Stimulated activated CD8-positive, alpha-beta memory T cell treated with anti-CD3 and anti-CD28 coated beads, Interleukin-4, amount 100 ng/mL, for 4 hours (primary cell): ENCODE measurements at places on chromosomes 13 and 19.

DNA sequence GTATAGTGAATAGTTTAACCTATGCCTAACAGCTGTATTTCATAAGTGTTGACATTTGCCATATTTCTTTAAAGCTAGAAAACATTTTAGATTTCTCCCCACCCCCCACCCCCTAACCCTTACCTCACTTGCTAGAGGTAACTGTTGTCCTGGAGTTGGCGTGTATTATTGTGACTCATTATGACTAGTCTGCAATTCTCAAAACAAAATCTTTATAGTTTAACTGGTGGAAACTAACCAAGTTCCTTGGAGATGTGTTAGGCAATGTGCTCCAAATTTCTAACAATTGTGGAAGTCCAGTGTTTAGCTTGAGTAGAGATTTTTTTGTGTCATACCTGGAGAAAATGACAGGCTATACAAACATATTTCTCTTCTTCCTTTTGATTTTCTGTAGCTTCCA is 38.0 kb downstream of the KCTD4 start:
- DNase-seq: no peak

DNA sequence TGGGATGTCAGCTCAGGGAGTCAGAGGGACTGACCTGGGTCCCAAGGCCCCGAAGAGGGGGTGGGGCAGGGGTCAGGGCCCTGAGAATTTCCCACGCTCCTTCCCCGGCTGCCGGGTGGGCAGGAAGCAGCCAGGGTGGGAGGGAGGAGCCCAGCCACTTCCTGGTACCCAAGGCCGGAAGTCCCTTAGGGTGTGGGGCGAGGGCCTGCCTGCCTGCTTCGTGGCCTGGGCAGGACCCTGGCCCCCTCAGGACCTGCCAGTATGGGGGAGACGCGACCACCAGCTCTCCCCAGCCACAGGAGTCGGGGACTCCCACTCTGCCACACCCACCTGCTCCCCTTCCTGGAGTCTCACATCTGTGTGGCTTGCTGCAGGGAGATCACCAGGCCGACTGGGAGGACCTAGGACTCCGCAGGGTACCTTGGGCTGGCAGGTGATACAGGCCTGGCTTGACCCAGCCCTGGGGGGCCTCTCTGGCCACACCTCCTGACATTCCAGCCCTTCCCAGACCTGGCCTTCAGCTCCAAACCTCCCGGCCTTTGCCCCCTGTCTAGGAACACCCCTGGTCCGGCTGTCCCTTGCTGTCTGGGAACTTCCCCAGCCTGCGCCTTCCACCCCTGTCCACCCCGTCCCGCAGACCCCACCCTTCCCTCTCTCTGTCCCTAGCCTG is 9.8 kb upstream of the CIRBP start:
- DNase-seq: peak; percentile 56

- DNase-seq: no peak
These were observed 26.1 kb downstream of the EXOC3L2 start for GRCh38 chr19:45218911-45219743.

- no peak for DNase-seq
These were observed 141.3 kb downstream of the RNF17 start for GRCh38 chr13:24905242-24905641.

- no peak for DNase-seq
These were observed 8.9 kb downstream of the ZC3H4 start for GRCh38 chr19:47104680-47105079.

- no peak for DNase-seq
These were observed 51.8 kb downstream of the TSSK6 start for GRCh38 chr19:19463348-19464117.

DNA sequence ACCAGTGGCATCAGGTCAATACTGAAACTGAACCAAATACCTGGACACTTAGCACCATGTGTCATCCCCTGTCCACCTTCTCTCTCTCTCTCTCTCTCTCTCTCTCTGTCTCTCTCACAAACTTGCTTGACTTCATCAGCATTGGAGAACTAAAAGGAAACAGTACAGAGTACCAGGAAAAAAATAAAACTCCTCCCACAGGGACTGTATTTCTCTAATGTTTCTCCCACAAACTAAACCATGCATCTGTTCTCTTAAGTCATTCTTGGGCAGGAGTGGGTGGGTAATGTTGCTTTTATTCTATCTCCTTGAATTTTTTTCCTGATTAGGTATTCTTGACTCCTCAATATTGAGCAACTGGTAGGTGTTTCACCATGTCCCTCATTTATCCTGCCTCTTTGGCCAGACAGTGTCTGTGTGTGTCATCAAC is 112.9 kb upstream of the CACNA1A start:
- no peak for DNase-seq

GRCh38 chr19:1671716-1672037 is 19.3 kb upstream of the TCF3 start:
- DNase-seq: no peak

GRCh38 chr13:30334663-30335386 is 27.5 kb upstream of the KATNAL1 start:
- no peak for DNase-seq

DNA sequence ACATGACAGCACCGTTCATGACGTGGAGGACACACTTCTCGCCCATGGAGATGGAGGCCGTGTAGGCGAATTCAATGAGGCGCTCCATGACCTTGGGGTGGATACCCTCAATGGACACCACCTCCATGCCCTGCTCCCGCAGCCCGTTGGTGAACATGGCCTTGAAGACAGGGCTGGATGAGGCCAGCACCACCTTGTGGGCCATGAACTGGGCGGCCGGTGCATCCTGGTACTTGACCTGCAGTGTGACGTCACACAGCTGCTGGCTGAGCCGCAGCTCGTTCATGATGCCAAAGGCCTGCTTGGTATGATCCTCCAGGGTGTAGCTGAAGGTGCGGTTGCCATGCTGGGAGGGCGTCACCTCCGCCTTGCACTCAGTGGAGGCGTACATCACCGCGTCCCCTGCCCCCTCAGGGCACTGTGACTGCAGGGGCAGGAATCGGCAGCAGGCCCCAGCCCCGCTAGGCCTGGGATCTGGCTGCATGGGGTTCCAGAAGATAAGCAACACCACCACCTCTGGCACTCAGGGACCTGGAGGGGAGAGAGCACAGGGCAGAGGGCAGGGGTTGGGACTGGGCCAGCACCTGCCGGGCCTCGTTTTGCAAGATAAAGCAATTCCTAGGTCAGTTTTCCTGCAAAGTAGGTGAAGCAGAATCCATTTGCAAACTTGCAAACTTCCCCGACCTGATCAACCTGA is 3.5 kb downstream of the KEAP1 start:
- no peak for DNase-seq

DNA sequence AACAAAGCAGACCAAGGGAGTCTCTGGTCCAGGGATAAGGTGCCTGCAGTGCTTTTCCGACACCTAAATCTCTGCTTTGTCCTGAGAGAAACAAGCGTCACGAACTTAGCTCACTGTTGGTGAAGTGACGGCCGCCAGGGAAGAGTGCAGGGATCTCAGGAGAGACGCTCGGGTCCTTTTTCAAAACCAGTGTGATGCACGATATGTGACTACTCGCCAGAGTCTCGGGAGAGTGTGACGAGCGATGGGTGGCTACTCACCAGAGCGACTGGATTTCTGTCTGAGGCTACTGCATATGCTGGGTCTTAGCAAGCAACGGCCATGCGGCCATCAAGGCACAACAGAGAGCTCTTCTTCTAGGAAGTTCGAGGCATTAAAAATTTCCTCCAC is 16.5 kb upstream of the CFAP97D2 start:
- DNase-seq: no peak

GRCh38 chr13:21825801-21826200 is 154.9 kb downstream of the FGF9 start:
- DNase-seq: no peak

- DNase-seq: no peak
These were observed 824.7 kb upstream of the SLITRK5 start for GRCh38 chr13:86846501-86846900.

DNA sequence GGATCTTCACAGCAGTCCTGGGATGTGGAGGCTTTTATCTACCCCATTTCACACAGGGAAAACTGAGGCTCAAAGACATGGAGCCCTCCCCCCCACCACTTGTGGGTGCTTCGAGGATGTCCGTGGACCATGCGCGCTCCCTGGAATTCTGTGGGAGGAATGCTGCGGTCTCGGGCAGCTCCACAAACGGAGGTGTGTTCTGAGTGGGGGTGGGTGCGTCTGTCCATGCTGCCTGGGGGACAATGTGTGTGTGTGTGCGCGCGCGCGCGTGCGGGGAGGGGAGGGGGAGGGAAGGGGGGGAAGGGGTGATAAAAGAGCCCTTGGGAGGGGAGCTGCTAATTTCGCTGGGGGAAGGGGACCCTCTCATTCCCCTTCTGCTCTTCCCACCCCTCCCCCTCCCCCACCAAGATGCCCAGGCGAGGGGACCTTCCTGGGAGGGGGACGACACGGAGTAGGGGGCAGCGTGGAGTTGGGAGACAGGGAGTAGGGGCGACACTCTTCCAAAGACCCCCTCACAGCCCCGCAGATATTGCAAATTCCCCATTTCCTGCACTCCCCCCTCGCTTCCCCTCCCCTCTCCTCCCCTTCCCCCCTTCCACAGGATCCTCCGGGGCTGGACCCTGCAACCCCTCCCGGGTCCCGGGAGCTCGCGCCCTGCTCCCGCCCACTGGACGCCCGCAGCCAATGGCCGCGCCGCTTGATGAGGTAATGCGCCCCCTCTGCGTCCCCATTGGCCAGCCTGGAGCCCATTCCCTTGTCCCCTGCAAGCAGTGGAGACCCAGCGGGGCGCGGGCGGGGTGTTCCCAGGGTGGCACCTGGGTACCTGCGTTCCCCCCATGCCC is 18.9 kb upstream of the ZNRF4 start:
- DNase-seq: no peak

GRCh38 chr19:47676811-47677210 is 36.4 kb upstream of the EHD2 start:
- DNase-seq: no peak

DNA sequence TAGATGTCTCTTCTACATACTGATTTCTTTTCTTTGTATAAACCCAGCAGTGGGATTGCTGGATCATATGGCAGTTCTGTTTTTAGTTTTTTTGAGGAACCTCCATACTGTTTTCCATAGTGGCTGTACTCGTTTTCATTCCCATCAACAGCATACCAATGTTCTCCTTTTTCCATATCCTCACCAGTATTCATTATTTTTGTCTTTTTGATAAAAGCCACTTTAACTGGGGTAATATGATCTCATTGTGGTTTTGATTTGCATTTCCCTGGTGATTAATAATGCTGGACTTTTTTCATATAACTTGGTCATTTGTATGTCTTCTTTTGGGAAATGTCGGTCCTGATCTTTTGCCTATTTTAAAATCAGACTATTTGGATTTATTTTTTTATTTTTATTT is 108.5 kb downstream of the PAN3 start:
- no peak for DNase-seq

- DNase-seq: no peak
These were observed 33.0 kb downstream of the CYP4F2 start for GRCh38 chr19:15864824-15865223.

DNA sequence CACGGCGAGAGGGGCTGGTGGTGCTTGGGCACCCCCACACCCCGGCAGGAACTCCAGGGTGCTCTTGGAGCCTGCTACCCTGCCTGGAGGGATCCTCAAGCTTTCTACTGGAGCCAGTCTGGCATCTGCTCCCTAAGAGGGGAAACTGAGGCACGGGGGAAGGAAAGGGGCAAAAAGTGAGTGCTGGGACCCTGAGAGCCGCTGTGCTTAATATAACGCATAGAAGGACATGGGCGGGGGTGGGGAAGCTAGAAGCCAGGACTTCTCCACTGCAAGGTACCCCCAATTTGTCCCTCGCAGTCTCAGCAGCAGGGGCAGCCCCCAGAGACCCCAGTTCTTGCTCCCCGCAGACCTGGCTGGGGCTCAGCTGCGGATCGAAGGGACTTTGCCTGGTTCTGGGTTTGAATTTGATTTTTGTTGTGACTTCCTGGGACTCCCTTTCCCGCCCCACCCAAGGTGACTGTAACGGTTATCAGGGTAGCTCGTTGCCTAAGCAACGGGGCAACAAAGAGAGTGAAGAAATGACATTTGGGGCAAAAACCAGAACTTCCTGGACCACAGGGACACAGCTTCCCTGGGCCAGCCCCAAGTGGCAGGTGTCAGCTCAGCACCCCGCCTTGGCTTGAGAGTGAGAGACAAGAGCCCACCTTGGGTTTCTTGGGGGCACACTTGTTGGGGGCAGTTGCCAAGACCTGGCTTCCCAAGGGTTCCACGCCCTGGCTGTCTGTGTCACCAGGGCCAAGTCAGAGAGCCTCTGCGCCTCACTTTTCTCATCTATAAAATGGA is 638 bp downstream of the ADGRE5 start:
- no peak for DNase-seq

GRCh38 chr19:51064534-51065220 is at the start of gene KLK13:
KLK13 (minus strand) TSS chr19:51065092; CDS start chr19:51065067, 25 bp downstream.
- DNase-seq: no peak

- DNase-seq: no peak
These were observed 339.1 kb downstream of the ZNF536 start for GRCh38 chr19:30711296-30711695.

GRCh38 chr13:35482527-35482926 is 6.0 kb upstream of the MAB21L1 start:
- no peak for DNase-seq

GRCh38 chr19:54644056-54644455 is 13.8 kb downstream of the LILRB1 start:
- no peak for DNase-seq

GRCh38 chr19:13172346-13173138 is 22.3 kb downstream of the IER2 start:
- peak; percentile 69 for DNase-seq

GRCh38 chr13:113840541-113841352 is 23.1 kb downstream of the GAS6 start:
- DNase-seq: no peak

DNA sequence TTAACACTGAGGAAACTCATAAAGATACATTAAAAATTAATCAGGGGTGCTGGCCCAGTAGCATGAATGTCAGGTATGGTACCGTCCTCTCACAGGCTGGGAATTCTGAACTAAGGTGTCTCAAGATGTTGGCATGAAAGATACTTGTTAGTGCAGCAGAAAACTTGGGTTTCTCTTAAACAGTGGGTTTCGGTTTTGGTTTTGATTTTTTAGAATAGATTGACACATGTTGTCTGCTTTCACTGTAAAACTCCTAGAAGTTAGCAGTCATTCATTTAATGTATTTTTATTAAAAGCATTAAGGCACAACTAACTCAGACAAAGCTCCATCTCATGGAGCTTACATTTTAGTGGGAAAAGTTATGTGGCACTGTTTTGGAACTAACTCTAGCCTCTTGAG is 3.5 kb upstream of the OBI1 start:
- DNase-seq: no peak

GRCh38 chr13:50612717-50613116 is 230.8 kb downstream of the DLEU7 start:
- no peak for DNase-seq

DNA sequence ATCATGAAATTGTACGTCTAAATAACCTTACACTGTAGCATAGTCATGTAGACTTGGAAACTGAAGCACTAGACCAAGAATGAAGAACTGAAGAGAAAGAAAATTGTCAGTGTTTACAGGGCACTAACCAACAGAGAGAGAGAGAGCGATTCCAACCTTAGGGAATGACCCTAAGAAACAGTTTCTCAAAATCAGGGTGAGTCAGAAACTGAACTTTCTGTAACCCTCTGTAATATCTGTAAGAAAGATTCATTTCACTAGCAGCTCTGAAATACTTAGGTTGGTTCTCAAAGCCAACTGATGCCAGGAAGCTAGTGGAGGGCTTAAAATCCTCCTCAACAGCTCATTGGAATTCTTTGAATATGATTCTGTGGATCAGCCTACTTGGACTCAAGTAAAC is 936.9 kb downstream of the EFNB2 start:
- no peak for DNase-seq

GRCh38 chr19:3013263-3013725 is 15.8 kb downstream of the TLE2 start:
- no peak for DNase-seq
